ENCODE measurements at places on chromosomes 1 and 21. TPM values are rescaled to one million over a fixed set of nuclear protein-coding genes. Genes with fewer than 3 reads are reported as not detected.

GRCh38 chr1:35888255-35888654 lies 5.2 kb downstream of the AGO1 start:
- H3K27ac ChIP-seq: no peak overlapping the region
- H3K27me3 ChIP-seq: no peaks in the 10 kb centered on the region
- no peak overlapping the region for H3K4me3 ChIP-seq
- H3K36me3 ChIP-seq: peaks cover 21% of the 10 kb centered on the region
- no peak for DNase-seq
- H3K4me1 ChIP-seq: peaks cover 33% of the 10 kb centered on the region

DNA sequence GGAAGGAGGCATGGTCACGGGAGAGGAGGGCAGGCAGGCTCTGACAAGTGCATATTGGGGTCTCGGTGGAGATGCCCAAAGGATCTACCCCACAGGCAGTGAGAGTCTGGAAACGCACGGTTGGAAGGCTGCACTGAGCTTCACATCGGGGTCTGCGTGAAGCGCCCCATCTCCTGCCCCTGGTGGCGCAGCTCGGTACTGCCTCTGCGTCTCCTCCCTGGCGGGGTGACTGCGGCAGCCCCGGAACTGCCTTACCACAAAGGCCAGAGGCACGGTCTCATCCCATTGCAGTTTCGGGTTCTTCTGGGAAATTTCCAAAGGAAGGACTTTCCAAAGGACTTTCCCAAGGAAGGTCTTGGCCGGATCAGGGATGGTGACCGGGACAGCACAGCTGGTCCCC lies 69.2 kb upstream of the AJAP1 start:
- H3K36me3 ChIP-seq: no peaks in the 10 kb centered on the region
- no peaks in the 10 kb centered on the region for H3K27me3 ChIP-seq
- H3K27ac ChIP-seq: no peak overlapping the region
- no peak overlapping the region for H3K4me3 ChIP-seq
- H3K4me1 ChIP-seq: no peaks in the 10 kb centered on the region

The FMO2 gene
- 0.94 TPM for total RNA-seq

The EFNA1 gene
- total RNA-seq: 31.3 TPM

DNA sequence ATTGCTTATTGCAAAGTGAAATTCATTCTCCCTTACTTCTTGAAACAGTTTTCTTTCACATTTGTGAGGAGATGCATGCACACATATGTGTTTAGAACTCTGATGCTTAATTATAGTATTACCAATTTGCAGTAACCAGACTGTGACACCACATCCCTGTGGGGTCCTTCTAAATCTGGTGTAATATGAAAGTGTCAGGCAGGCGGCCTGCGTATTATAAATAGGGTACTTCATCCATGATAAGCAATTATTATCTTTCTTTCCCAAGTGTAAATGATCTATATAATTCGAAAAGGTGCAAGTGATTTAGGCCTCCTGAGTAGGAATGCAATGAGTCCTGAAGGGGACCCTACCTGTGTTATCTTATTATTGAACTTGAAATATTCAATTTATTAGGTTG lies 876 bp downstream of the EFCAB7 start:
- DNase-seq: no peak
- no peaks in the 10 kb centered on the region for H3K27me3 ChIP-seq
- H3K4me3 ChIP-seq: peak overlapping the region; percentile 93
- peak overlapping the region; percentile 98 for H3K27ac ChIP-seq
- peaks cover 6% of the 10 kb centered on the region for H3K36me3 ChIP-seq

DNA sequence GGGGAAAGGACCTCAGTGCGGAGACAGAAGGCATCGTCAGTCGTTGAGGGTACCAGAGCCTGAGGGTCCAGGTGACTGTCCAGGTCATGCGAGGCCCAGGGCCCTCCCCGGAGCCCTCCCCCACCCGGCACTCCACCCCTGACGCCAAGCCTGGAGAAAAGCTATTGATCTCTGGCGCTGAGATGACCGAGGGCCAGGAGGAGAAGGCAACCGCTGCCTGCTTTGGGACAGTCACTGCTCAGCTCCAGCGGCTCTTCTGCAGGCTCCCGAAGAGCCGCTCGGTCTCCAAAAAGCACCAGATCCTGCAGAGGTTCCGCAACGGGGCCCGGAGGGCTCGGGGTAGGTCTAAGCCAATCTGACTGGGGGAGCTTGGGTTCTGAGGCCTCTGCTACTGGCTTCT lies 10.9 kb downstream of the RASSF5 start:
- H3K27me3 ChIP-seq: peaks cover 56% of the 10 kb centered on the region
- H3K36me3 ChIP-seq: no peaks in the 10 kb centered on the region
- no peak for DNase-seq
- no peak overlapping the region for H3K4me3 ChIP-seq

GRCh38 chr1:107523736-107524135 lies 382.9 kb downstream of the NTNG1 start:
- no peak for DNase-seq
- no peak overlapping the region for H3K4me3 ChIP-seq
- H3K27me3 ChIP-seq: no peaks in the 10 kb centered on the region
- H3K4me1 ChIP-seq: no peaks in the 10 kb centered on the region

DNA sequence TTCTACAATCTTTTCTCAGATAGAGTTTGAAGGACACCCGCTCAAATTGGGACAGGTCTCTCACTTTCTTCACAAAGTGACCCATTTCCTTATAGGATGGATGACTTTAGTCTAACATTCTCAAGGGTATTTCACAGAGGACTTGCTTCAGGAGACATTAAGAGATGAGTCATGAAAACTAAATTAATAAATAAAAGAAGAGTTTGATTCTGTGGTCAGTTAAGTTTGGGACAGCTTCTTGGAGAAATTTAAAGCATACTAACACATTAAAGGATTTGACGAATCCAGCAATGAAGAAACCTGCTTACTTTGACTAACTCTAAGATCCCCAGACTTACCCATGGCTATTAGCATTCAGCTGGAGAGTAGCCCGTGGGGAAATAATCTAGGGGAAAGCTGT lies 95.6 kb upstream of the RAB3GAP2 start:
- H3K36me3 ChIP-seq: no peaks in the 10 kb centered on the region
- H3K4me3 ChIP-seq: no peak overlapping the region
- DNase-seq: no peak
- peaks cover 25% of the 10 kb centered on the region for H3K4me1 ChIP-seq

The PHGDH gene
- total RNA-seq: 271 TPM

The DEPDC1 gene
- total RNA-seq: 6.5 TPM

GRCh38 chr1:82145656-82146055 lies 344.9 kb downstream of the ADGRL2 start:
- no peak overlapping the region for H3K27ac ChIP-seq
- no peaks in the 10 kb centered on the region for H3K36me3 ChIP-seq
- H3K4me1 ChIP-seq: no peaks in the 10 kb centered on the region
- DNase-seq: no peak

- no peaks in the 10 kb centered on the region for H3K36me3 ChIP-seq
- H3K4me1 ChIP-seq: peaks cover 46% of the 10 kb centered on the region
- peak; percentile 90 for DNase-seq
- H3K27ac ChIP-seq: peak overlapping the region; percentile 90
- H3K4me3 ChIP-seq: peak overlapping the region; percentile 79
These were observed 48.8 kb downstream of the LAMC2 start for GRCh38 chr1:183234660-183235476.

GRCh38 chr1:160103658-160104408 lies 5.4 kb upstream of the IGSF8 start:
- H3K4me1 ChIP-seq: peaks cover 40% of the 10 kb centered on the region
- peaks cover 31% of the 10 kb centered on the region for H3K27me3 ChIP-seq
- H3K36me3 ChIP-seq: no peaks in the 10 kb centered on the region
- H3K27ac ChIP-seq: no peak overlapping the region
- no peak for DNase-seq

GRCh38 chr1:94953746-94954145 lies 26.8 kb upstream of the CNN3 start:
- peaks cover 16% of the 10 kb centered on the region for H3K4me1 ChIP-seq
- no peak overlapping the region for H3K4me3 ChIP-seq
- H3K36me3 ChIP-seq: no peaks in the 10 kb centered on the region

The RGS8 gene
- not detected for total RNA-seq

DNA sequence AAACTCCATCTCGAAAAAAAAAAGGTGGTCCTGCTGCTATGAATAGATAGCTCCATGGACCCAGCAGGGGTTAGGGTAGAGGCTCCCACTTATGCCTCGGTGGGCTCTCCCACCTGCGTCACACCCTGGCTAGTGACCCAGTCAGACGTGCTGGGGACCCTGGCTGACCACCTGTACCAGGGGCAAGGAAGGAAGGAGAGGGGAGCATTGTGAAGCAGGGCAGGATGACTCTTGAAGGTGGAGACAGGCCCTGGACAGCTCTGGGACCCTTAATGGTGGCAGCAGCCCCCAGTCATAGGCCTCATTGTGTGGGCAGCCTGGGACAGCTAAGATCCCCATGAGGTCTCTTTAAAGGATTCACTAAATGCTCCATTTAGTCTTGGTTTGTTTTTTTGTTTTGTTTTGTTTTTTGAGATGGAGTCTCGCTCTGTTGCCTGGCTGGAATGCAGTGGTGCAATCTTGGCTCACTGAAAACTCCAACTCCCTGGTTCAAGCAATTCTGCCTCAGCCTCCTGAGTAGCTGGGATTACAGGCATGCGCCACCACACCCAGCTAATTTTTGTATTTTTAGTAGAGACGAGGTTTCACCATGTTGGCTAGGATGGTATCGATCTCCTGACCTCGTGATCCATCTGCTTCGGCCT lies 10.4 kb upstream of the SNAPIN start:
- H3K4me1 ChIP-seq: peaks cover 6% of the 10 kb centered on the region
- H3K36me3 ChIP-seq: peaks cover 34% of the 10 kb centered on the region
- no peak overlapping the region for H3K27ac ChIP-seq
- no peak overlapping the region for H3K4me3 ChIP-seq
- no peaks in the 10 kb centered on the region for H3K27me3 ChIP-seq

GRCh38 chr21:35427320-35428000 lies 378.4 kb upstream of the RUNX1 start:
- H3K36me3 ChIP-seq: no peaks in the 10 kb centered on the region
- H3K27ac ChIP-seq: no peak overlapping the region
- no peak overlapping the region for H3K4me3 ChIP-seq
- H3K27me3 ChIP-seq: peaks cover 5% of the 10 kb centered on the region
- H3K4me1 ChIP-seq: peaks cover 13% of the 10 kb centered on the region

The TAS1R1 gene
- not detected for total RNA-seq

The LHX8 gene
- total RNA-seq: not detected

- H3K4me3 ChIP-seq: no peak overlapping the region
- DNase-seq: no peak
- H3K4me1 ChIP-seq: peaks cover 6% of the 10 kb centered on the region
- H3K36me3 ChIP-seq: peaks cover 10% of the 10 kb centered on the region
These were observed 140.5 kb downstream of the NTPCR start for GRCh38 chr1:233090746-233091494.

- peaks cover 25% of the 10 kb centered on the region for H3K4me1 ChIP-seq
- H3K27me3 ChIP-seq: no peaks in the 10 kb centered on the region
- peak overlapping the region; percentile 4 for H3K27ac ChIP-seq
These were observed 74.2 kb downstream of the UBE4B start for GRCh38 chr1:10106756-10107475.

DNA sequence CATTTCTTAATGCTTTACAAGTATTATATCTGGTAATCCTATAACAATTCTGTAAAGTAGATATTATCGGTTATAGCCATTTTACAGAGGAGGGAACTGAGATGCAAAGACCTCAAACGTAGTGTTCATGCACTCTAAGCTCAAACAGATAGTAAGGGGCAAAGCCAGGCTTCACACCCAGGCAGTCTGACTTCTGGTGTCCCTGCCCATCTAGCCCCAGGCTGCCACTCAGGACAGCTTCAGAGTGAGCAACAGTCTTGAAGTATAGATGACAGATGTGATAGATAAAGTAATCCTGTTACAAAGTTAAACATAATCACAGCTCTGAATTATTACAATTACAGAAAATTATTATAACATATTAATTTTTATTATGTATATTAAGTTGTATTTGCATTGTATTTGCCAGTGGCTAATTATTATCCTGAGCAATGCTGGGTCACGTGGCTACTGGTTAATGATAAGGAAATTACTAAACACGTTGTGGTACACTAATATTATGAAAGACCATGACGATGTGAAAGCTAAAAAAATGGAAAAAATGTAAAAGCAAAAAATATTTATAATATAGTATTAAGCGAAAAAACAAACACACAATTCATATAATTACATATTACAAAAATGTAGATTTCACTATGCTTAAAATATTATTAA lies 6.1 kb upstream of the TRAF3IP3 start:
- H3K27me3 ChIP-seq: peaks cover 41% of the 10 kb centered on the region
- H3K36me3 ChIP-seq: no peaks in the 10 kb centered on the region
- DNase-seq: no peak
- no peak overlapping the region for H3K27ac ChIP-seq
- peaks cover 16% of the 10 kb centered on the region for H3K4me1 ChIP-seq

- peak overlapping the region; percentile 88 for H3K27ac ChIP-seq
- DNase-seq: peak; percentile 91
- H3K4me1 ChIP-seq: peaks cover 63% of the 10 kb centered on the region
- H3K36me3 ChIP-seq: no peaks in the 10 kb centered on the region
- H3K4me3 ChIP-seq: peak overlapping the region; percentile 86
- H3K27me3 ChIP-seq: no peaks in the 10 kb centered on the region
These were observed 700 bp upstream of the SYDE2 start for GRCh38 chr1:85201340-85202091.

GRCh38 chr1:38500352-38500751 lies 359.2 kb downstream of the RRAGC start:
- H3K4me3 ChIP-seq: no peak overlapping the region
- H3K4me1 ChIP-seq: no peaks in the 10 kb centered on the region
- H3K36me3 ChIP-seq: no peaks in the 10 kb centered on the region
- H3K27ac ChIP-seq: no peak overlapping the region
- peaks cover 51% of the 10 kb centered on the region for H3K27me3 ChIP-seq

The ACTL8 gene
- not detected for total RNA-seq

- no peak overlapping the region for H3K27ac ChIP-seq
- H3K27me3 ChIP-seq: no peaks in the 10 kb centered on the region
- no peaks in the 10 kb centered on the region for H3K36me3 ChIP-seq
- DNase-seq: no peak
These were observed 14.7 kb upstream of the IRF2BP2 start for GRCh38 chr1:234624724-234625117.

- no peak overlapping the region for H3K27ac ChIP-seq
- H3K4me3 ChIP-seq: no peak overlapping the region
These were observed 72.7 kb downstream of the WDR4 start for GRCh38 chr21:42806509-42807140.

The TCHHL1 gene
- total RNA-seq: not detected

The FHAD1 gene
- not detected for total RNA-seq

The CFAP141 gene
- total RNA-seq: not detected

The KANK4 gene
- not detected for total RNA-seq

GRCh38 chr1:54376430-54377039 lies 29.7 kb downstream of the SSBP3 start:
- H3K36me3 ChIP-seq: peaks cover 16% of the 10 kb centered on the region
- no peak for DNase-seq
- H3K4me1 ChIP-seq: peaks cover 20% of the 10 kb centered on the region
- H3K27ac ChIP-seq: no peak overlapping the region
- no peaks in the 10 kb centered on the region for H3K27me3 ChIP-seq
- no peak overlapping the region for H3K4me3 ChIP-seq

The RGS1 gene
- total RNA-seq: not detected

Measured in osteocyte (in vitro differentiated cells).